Kasumi-1 (cell line): ENCODE measurements at places on chromosomes 3 and 15.

GRCh38 chr15:68113273-68113672 lies 59.2 kb downstream of the PIAS1 start:
- no peak for DNase-seq

DNA sequence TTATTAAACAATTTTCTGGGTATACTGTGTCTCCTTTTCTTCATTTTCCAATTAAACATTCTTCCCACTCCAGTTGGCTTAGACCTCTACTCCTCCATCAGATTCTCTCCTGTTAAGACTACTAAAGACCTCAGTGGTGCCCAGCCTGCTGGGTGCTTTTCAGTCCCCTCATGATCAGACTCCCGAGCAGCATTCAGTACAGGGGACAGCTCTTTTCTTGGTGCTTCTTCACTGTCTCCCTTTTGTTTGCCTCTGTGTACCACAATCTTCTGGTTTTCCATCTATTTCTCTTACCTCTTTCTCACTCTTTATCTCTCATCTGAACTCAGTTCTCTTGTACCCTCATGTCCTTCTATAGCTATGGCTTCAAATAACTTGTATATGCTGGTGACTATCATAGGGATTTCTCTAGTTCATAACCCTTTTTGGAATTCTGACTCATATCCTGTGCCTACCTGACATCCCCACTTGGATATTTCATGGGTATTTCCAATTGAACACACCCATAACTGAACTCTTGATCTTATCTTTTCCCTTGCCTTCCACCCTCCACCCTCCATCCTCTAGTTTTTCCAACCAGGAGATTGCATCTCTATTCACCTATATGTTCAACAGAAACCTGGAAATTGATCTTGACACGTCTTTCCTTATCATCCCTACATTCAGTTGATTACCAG lies 55.6 kb upstream of the ABHD10 start:
- DNase-seq: no peak

GRCh38 chr3:156553705-156554356 lies 1.1 kb downstream of the SSR3 start:
- DNase-seq: peak; percentile 17

DNA sequence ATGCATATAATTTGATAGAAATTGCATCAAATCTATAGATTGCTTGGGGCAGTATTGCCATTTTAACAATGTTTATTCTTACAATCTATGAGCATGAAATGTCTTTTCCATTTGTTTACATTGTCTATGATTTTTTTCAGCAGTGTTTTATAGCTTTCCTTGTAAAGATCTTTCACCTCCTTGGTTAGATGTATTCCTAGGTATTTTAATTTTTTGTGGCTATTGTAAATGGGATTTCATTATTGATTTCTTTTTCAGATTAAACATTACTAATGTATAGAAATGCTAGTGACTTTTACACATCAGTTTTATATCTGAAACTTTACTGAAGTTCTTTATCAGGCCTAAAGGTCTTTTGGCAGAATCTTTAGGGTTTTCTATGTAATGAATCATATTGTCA lies 237.6 kb upstream of the STAC start:
- no peak for DNase-seq

GRCh38 chr15:43859546-43859945 lies 32.7 kb downstream of the WDR76 start:
- DNase-seq: no peak

DNA sequence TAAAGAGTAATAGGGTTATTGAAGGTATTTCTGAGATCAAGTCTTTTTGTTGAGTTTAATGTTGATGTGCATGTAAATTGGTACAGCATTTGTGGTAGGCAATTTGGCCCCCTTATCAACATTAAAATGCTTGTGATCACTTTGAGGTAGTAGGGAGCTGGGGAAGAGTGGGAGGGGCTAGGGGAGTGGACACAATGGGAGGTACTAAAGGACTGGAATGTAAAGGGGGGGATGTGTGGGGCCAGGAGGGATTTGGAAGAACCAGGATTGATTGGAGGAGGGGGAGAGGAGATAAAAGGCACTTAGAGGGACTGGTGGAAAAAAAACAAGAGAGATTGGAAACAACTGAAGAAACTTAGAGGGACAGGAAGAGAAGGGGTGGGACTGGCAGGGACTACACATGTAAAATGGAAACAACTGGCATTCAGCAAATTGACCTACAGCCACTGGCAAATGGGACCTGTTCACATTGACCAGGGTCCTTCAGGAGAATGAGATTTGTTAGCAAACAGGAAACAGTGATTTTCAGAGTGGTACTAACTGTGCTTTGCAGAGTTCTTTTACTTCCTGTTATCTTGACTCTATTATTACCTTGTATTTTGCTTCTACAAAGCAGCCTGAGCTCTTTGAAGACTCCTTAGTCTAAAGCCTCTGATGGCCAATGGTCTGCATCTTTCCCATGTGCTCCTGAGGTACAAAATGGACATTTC lies 47.8 kb upstream of the ZBTB38 start:
- DNase-seq: no peak

DNA sequence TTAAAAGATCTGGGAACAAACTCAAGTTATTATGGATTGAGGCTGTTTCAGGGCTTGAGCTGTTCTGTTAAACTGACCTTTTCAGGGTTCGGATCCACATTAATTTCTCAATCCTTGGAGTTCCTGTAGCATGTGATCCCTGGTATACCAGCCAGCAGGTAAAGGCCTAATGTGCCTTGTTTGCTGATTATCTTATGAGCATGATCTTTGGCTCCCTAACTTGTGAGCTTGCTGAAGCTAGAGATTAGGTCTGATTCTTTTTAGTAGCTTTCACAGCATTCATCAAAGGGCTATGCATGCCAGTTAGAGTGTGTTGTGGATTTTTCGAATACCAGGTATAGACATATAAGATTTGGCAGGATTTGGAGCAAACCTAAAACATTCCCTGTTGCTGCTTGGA lies 10.3 kb downstream of the CORO2B start:
- DNase-seq: no peak

- DNase-seq: no peak
Measured at GRCh38 chr3:34174740-34175139, 376.3 kb downstream of the PDCD6IP start.

DNA sequence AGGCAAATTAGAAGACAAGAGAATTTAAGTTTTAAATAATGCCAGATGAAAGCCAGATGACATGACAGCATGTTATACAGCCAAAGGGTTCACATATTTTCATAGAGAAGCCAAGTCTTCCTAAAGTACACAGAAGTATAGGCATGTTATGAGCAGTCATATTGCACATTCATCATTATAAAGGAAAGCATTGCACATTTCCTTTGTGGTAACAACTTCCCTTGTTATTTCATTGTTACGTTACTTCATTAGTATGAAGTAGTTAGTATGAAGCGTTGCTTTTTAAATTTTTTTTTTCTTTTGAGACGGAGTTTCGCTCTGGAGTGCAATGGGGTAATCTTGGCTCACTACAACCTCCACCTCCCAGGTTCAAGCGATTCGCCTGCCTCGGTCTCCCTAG lies 4.6 kb upstream of the ABCC5 start:
- DNase-seq: peak; percentile 81

- no peak for DNase-seq
Measured at GRCh38 chr3:105622169-105622568, 246.6 kb downstream of the CBLB start.
